ENCODE measurements at places on chromosomes 12 and 14. TPM values are rescaled to one million over a fixed set of nuclear protein-coding genes. Genes with fewer than 3 reads are reported as not detected.

- DNase-seq: peak; percentile 79
These were observed 172.7 kb downstream of the CAND1 start for GRCh38 chr12:67441736-67442346.

- DNase-seq: no peak
These were observed 11.1 kb downstream of the CCDC62 start for GRCh38 chr12:122785503-122785902.

- DNase-seq: no peak
These were observed 23.5 kb downstream of the BHLHE41 start for GRCh38 chr12:26101350-26101734.

- no peak for DNase-seq
These were observed 219.8 kb downstream of the PTPRO start for GRCh38 chr12:15541996-15542631.

GRCh38 chr12:1911598-1912575 lies 6.6 kb downstream of the CACNA2D4 start:
- no peak for DNase-seq

GRCh38 chr12:63045020-63045860 lies 105.8 kb downstream of the AVPR1A start:
- DNase-seq: no peak

DNA sequence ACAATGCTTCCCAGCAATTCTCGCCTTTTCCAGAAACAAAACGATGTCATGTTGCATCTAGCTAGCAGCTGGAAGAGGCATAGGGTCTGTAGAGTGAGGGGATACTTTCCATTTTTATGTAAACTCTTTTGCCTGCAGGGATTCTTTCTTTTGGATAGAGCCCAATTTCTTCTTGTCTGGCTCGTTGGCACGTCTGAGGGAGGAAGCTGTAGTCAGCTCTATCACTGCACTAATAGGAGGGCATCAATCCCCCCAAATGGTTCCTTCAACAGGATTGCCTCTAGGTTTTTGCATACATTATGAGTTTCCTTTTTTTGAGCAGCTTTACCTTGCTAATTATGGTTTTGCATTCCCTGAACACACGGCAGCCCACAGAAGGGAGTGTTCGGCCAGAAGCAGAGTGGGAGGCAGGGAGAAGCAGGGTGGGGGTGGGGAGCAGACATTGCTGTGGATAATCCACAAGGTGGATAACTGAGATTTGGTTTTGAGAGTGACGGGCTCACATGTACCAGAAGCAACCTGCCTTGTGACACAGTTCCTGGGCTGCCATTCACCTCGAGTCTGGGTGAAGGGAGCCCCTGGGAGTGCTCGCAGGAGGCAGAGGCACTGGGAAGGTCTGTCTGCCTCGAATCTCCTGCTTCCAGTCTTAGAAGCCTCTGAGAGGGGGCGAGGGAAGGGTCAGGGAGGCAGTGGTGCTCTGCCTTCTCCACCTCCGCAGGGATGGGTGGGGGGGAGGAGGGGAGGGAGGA lies 24.5 kb downstream of the LRTM2 start:
- DNase-seq: no peak

GRCh38 chr12:65505386-65506121 lies 227.1 kb downstream of the MSRB3 start:
- no peak for DNase-seq

DNA sequence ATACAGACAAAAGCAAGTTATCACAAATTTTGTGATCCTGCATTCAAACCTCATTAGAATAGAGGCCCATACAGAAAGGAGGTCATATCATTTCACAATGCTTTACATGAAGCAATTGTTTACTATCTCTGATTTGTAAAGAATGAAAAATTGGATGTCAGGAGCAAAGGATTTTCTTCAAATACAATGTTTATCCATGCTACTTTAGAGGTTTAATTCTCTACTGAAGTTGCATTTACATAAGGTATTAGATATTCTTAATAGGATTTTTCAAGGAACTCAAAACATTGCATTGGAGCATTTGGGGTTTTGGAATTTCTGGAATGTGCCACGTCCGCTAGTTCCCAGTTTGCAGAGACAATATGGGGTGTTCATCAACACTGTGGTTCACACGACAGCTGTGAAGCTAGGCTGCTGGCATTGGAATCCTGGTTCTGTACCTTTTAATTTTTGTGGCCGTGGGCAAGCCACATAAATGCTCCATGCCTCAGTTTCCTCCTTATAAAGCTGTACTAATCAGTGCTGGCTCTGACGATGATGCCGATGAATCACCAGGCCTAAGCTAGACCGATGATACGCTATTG lies 174.8 kb downstream of the APAF1 start:
- no peak for DNase-seq

- DNase-seq: no peak
These were observed 22.3 kb downstream of the SLC38A4 start for GRCh38 chr12:46803517-46803916.

DNA sequence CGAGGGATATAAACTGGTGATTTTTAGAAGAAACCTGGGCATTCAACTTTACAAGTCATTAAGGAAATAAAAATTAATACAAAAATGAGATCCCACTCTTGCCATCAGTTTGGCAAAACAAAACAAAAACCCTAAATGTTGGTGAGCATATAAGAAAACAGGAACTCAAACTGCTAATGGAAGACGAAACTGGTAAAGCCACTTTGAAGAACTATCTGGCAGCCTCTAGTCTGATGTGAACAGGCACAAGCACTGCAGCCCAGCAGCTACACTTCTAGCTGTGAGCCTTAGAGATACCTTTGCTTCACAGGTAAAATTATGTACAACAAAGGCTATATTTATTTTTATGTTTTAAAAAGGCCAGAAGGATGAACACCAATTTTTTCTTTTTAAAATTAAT lies 459.6 kb downstream of the ZFP36L1 start:
- DNase-seq: no peak

DNA sequence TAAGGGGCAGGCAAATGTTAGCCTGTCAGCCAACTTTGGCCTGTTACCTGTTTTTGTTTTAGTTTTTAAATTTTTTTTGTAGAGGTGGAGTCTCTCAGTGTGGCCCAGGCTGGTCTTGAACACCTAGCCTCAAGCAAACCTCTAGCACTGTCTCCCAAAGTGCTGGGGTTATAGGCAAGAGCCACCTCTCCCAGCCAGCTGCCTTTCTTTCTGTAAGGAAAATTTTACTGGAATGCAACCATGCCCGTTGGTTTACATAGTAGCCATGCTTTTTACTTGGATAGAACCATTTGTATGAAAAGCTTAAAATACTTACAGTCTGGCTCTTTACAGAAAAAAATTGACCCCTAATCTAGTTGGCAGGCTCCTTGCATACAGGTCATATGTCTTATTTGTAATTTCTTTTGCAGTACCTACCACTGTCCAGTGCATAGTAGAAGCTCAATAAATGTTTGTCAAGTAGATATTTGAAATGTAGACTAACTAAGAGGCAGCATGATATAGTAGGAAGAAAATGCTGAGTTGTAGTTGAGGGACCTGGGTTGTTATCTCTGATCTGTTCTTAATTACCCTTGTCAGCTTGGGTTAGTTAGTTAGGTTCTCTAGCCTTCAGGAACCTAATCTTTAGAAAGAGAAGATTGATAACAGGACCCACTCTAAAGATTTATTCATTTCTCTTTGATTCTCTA lies 4.7 kb downstream of the MDM2 start:
- DNase-seq: no peak

GRCh38 chr12:21894792-21895595 lies 46.2 kb downstream of the ABCC9 start:
- DNase-seq: no peak

GRCh38 chr14:77097006-77097699 lies 905 bp upstream of the CIPC start:
- peak; percentile 51 for DNase-seq

GRCh38 chr12:53755893-53756292 lies 4.1 kb upstream of the CISTR start:
- peak; percentile 58 for DNase-seq

DNA sequence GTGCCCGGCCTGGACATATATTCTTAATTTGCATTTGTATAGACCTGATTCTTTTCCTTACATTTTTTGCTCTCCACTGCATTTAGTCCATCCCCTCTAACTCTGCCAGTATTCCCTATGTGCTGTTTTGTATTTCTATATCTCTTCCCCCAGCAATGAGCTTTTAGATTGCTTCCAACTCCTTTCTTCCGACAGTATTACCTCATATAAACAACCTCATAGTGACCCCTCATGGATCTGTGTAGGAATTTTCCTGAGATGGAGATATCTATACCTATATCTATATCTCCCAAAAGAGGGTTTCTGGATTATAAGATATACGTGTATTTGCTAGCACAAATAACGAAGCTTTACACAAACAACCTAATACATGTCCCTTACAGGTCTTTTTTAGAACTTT lies 161.9 kb downstream of the CRADD start:
- no peak for DNase-seq

DNA sequence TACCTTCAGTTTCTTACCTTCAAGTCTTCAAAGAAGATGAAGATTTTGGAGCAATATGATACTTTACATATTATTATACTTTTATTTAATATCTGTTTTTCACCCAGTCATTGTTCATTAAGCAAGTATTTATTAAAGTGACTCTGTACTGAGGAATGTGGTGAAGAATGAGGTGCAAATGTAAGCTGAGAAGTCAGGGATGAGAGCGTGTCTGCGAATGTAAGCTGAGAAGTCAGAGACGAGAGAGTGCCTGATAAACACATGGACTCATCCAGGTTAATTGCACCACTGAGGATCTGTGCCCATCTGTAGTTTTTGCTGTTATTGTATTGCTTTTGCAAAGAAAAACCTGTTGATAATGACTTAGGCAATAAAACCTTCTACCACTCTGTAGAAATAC lies 211.9 kb upstream of the FAR2 start:
- DNase-seq: peak; percentile 12

- no peak for DNase-seq
These were observed 6.8 kb upstream of the CEP128 start for GRCh38 chr14:80948291-80948690.

DNA sequence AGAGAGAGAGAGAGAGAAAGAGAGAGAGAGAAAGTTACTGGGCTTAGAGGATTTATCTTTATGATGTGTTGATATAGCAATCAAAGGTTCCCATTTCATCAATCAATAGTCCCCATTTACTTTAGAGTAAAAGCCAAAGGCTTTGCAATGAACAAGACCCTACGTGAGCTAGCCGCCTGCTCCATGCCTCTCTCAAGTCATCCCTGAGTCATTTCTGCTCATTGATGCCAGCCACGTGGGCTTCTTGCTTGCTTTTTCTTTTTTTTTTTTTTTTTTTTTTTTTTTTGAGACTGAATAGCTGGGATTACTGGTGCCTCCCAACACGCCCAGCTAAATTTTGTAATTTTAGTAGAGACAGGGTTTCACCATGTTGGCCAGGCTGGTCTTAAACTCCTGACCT lies 70.9 kb downstream of the GPR135 start:
- no peak for DNase-seq

GRCh38 chr12:27583981-27584380 lies 60.0 kb downstream of the PPFIBP1 start:
- no peak for DNase-seq

DNA sequence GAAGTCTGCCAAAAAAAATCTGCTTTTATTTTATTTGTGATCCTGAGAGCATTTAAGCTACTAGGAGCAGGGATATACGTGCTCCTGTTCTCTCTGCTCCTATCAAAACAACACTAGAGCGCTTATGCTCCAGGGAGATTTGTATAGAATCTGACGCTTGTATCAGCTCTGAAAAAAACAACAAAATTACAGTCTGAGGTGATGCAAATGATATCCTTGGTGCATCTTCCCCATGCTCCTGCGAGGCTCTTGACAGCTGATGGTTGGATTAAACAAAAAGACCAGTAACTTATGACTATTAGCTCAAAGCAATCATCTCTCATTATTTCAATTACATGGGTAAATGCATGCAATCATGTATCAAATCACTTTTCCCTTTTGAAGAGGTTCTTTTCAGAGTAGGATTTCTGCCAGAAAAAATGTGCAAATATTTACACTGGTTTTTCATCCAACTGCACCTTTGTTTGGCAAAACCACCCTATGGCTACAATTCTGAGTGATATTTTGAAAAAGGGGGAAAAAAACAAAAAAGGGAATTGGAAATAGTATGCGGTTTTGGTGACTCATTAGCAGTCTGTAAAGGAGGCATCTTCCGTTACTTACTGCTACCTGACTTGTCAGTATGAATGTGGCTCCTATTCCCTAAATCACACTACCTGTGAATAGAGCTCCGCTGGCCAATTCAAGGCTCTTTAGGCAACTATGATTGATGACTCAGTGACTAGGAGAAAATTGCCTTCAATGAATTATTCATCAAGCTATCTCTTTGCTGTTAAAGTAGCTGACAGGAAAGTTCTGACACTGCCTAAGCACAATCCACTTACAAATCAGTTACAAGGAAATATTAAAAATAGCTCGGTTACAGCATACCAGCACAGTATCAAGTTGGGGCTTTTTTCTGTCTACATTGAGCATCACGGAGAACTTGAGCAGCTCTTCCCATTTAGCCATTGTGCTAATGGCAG lies 450.0 kb downstream of the FOXG1 start:
- no peak for DNase-seq

- no peak for DNase-seq
These were observed 40.8 kb downstream of the CCDC92 start for GRCh38 chr12:123931686-123932321.

DNA sequence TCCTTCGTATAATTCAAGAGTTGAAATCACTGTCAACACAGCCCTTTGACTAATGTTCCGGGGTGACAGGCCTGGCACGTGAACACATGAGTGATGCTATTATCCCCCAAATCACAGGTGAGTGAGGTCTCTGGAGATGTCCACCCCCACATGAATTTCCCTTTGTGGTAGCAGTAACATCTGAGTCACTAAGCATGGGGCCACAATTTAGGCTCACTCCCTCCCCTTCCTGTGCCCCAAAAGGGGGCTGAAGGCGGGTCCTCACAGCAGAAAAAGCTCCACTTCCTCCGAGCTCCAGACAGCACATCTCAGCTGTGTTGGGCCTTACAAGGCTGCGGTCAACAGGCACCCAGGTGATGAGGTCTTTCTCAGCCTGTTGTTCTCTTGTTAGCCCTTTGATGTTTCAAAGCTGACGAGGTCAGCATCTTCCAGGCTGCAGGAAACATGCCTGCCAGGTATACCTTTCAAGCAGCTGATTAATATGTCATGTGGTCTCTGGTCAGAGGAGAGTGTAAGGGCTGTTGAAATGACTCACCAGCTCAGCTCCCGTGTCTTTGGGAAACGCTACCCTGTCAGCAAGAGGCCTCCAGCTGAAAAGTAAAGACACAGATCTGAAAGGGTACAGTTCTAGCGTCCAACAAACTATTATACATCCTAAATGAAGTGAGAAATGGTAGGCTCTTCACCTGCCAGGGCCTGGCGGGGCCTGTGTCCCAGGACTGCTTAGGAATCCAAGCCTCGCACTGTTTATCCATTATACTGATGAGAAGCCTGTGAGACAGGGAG lies 107.3 kb downstream of the ZFP36L1 start:
- no peak for DNase-seq

STAB2 gene
- total RNA-seq: not detected

DPY19L2 gene
- total RNA-seq: 5.5 TPM

MMP17 gene
- total RNA-seq: 2.0 TPM

MEG3 gene
- not detected for total RNA-seq

MYO1H gene
- not detected for total RNA-seq

KRT83 gene
- total RNA-seq: 0.07 TPM

GALC gene
- 7.5 TPM for total RNA-seq

VPS37B gene
- 53.4 TPM for total RNA-seq

TMEM52B gene
- not detected for total RNA-seq

All from G401 (cell line).